ENCODE measurements at places on chromosomes 12 and 14. TPM values are rescaled to one million over a fixed set of nuclear protein-coding genes. Genes with fewer than 3 reads are reported as not detected.

REM2 gene
- 0.13 TPM for total RNA-seq

GSC gene
- total RNA-seq, result not detected

DNA sequence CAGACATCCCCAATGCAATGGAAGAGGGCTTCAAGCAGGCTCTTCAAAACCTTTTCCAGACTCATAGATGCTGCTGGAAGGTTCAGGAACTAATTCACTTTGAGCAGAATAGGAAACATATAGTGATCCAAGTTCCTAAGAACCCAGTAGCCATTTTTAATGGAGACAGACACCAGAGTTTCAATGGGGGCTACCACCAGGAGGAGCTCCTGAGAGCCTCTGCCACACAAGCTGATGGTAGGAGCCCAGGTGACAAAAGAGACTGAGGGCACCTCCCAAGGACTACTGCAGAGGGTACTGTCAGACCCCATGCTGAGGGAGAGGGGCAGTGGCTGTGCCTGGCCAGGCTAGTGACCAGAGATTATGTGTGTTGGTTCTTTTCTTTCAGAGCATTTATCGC lies 45.9 kb downstream of the IFNG start:
- peak; percentile 51 for DNase-seq

DNA sequence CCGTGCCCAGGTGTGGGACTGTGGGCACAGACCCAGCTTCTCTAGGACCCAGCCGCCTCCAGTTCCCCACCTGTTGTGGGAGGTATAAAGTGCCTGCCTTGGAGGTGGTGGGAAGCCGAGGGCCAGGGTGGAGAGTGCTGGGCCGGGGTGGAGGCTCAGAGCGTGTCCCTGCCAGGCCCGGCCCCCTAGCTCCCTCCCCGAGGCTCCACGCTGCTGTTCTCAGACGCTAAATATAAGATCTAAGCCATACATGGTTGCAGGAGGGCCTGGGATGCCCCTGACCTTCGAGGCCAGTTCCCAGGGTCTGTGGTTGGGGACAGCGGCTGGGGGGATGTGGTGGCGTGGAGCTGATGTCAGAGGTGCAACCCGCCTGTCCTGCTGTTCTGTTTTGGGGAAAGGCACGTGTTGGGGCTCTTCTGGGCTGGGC lies 10.8 kb downstream of the INF2 start:
- DNase-seq, result no peak

DCN gene
- 3.4 TPM for total RNA-seq

MMAB gene
- total RNA-seq, result 38.4 TPM

DNA sequence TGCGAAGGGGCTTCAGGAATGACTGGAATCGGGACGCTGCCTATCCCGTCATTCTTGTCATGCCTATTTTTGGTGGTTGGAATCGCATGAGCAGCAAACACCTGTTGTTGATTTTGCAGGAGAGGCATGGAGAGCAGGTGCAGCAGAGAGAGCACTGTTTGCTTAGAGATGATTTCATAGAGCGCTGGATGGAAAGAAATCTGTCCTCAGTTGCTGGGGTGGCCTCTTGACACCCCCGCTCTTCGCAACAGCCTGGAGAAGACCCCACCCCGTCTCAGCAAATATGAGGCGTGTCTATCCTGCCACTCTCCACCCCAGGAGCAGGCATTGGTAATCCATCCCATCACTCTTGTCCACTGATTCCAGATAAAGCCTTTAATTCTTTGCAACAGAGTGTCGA lies 19.3 kb upstream of the NCOR2 start:
- no peak for DNase-seq

CLEC6A gene
- total RNA-seq, result not detected

IL26 gene
- total RNA-seq, result 0.28 TPM

DNA sequence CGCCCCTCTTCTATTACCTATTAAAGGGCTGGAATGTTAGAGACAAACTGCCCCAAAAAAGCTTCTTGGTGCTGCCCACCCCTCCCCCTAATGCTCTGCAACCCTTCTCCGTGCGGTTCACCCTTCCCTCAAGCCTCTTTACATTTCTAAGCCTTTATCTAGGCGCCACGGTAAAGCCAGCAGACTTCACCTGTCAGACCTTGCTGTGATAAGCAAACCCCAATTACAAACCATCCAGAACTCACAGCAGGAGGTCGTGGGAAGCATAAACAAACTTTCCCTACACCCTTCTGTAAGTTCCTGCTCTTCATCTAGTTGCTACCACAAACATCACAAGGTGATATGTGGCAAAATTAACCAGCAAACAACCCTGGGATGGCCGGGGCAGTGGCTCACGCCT lies 56.8 kb downstream of the MOK start:
- no peak for DNase-seq

COCH gene
- 0.87 TPM for total RNA-seq

DNA sequence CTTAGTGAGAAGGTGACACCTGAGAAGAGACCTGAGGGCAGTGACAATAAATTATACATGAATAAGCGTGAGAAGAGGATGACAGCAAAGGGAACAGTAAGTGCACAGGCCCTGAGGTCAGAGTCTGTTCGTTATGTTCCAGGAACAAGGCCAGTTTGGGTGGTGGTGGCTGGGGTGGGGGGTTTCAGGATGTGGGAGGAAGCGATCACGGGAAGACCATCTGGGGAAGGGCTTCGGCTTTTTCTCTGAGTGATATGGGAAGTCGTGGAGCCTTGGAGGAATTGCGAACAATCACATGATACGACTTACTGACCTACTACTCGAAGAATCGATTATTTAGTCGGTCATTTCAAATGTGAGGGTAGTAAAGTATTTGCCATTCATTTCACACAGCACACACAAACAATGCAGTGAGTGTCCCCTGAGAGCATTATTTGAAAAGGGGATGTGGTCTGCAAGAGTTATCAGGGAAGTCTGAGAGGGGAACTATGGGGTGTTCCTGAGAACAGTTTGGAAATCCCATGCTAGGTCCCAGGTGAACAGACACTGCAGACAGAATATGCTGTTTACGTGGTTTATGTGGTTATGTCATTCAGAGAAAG lies 94.7 kb downstream of the SLC38A1 start:
- DNase-seq, result no peak

AQP2 gene
- not detected for total RNA-seq

GRCh38 chr12:19245666-19246065 lies 116.1 kb downstream of the PLEKHA5 start:
- no peak for DNase-seq

KRT1 gene
- total RNA-seq, result not detected

OAS1 gene
- total RNA-seq, result 7.8 TPM

GRCh38 chr14:75223664-75224154 lies 47.3 kb upstream of the TMED10 start:
- DNase-seq, result no peak

DNA sequence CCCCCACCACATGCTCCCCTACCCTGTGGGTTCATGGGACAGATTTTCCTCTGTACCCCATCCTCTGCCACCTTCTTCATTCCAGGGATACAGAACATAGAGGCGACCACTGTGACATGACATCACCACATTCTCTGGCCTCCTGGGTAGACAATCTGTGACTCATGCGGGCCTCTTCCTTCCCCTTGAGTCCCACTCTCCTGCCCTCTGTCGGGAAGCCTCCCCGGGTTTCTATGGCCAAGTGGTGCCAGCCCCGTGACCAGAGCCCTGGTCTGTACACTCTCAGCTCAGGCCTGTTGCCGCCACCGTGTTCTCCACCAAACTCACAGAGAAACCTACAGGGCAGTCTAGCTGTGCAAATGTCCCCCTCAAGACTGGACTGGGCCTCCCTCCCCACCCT lies 8.0 kb downstream of the CLMN start:
- DNase-seq, result no peak

- DNase-seq, result no peak
These were observed 26.4 kb upstream of the GPR132 start for GRCh38 chr14:105091517-105092170.

CPM gene
- total RNA-seq, result 55.3 TPM

- DNase-seq, result no peak
These were observed 201.0 kb downstream of the TMX1 start for GRCh38 chr14:51441001-51441400.

- DNase-seq, result no peak
These were observed 98.8 kb upstream of the LMNTD1 start for GRCh38 chr12:25651931-25652330.

DNA sequence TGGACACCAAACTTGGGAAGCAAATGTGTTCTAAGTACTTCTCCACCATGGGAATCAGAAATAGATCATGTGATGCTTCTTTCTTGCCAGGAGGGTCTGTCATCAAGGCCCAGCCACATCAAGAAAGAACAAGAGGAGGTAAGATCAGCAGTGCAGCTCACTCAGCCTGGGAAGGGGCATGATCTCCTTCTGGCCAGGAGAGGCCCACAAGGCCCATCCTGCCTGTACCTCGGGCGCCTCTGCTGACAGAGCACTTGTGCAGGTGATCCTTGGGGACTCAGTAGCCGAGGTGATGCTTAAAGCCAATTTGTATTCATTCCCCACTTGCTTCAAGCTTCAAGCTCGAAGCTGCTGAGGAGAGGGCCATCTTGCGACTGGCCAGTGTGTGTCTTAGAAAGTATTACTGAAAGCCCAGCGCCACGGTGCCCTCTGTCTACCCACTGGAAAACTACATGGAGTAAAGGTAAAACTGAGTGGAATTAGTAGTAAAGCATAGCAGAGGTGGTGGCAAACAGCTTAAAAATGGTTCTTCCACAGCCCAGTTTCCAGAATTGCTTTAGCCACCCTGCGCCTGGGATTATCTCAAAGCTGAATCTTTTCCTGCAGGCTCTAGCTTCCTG lies 26.2 kb downstream of the RTRAF start:
- no peak for DNase-seq

KRT84 gene
- not detected for total RNA-seq

TAS2R8 gene
- not detected for total RNA-seq

TMEM179 gene
- total RNA-seq, result not detected

DNA sequence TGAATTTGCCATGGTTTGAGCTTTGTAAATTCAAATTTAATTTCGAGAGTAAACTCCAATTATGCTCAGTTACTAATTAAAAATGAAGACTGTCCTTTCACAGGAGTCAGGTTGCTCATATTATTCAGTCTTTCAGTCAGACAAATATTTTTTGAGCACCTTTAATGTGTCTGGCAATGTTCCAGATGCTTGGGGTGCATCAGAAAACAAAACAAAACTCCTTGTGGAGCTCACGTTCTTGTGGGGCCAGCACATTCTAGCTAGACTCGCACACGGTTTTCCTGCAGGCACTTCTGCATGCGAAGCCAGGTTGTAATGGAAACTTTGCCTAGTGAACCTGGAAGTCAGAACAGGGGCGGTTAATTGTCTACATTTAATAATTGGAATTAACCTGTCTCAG lies 64.0 kb upstream of the ATF1 start:
- DNase-seq, result no peak

GRCh38 chr12:8127138-8127537 lies 3.7 kb downstream of the CLEC4A start:
- no peak for DNase-seq

GRCh38 chr12:104792570-104792969 lies 165.5 kb downstream of the SLC41A2 start:
- no peak for DNase-seq

DNA sequence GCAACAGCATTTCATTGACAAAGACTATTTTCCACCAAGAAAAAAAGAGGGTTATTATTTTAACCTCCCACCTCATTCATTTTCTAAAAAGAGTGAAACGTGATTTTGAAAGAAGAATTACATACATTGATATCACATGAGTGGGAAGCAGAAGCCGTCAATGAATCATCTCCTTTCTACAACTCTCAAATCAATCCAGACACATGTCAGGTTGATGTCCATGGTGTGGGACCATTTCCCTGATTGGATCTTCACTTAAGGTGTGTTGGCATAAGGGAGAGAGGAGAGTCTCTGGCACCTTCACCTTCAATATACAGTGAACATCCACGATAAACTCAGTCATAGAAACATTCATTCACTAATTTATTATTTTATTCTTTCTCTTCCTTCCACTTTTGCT lies 1095.1 kb downstream of the BCL11B start:
- DNase-seq, result no peak

- DNase-seq, result no peak
These were observed 2.6 kb downstream of the IRAK3 start for GRCh38 chr12:66191547-66192126.

All from activated T-cell treated with anti-CD3 and anti-CD28 coated beads, Interleukin-2, amount 50 U/mL, for 4 hours (primary cell).